ENCODE measurements at places on chromosomes 5 and 9.

DNA sequence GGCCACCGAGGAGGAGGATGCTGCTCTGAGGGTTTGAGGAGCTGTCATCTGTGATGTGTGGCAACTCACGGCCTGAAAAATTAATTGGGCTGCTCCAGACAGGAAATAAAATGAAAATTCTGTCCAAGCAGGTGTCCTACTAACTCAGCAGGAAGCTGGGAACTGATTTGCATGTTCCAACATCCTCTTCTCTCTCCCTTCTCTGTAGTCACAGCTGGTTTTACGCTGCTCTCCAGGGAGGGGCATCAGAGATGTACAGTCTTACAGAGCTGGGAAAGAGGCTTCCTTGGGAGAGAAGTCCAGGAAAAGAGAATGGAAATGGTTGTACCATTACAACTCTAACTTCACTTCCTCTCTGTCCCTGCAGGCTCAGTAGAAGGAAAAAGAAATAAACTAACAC lies 24.2 kb upstream of the SIL1 start:
- DNase-seq: peak; percentile 7

DNA sequence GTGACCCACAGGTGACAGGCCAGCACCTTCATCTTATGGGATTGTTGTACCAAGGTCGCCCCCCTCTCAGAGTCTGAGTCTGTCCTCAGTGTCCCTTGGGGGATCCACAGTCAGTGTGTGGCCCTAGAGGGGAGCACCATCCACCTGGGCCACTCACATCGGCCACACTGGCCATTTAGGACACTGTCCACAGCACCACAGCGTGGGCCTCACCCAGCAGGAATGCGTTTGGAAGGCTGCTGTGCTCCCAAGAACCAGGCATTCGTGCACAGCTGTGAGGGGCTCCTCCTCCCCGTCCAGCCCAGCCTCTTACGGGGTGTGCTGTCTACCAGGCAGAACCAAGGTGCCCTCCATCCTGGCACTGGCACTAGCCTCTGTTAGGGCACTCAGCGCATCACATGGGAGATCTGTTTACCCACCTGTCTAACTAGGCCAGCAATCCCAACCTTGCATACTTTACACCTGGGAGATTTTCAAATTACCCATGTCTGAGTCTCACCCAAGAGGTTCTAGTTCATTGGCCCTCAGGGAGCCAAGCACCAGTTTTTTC lies 24.5 kb upstream of the UBE2QL1 start:
- no peak for DNase-seq

DNA sequence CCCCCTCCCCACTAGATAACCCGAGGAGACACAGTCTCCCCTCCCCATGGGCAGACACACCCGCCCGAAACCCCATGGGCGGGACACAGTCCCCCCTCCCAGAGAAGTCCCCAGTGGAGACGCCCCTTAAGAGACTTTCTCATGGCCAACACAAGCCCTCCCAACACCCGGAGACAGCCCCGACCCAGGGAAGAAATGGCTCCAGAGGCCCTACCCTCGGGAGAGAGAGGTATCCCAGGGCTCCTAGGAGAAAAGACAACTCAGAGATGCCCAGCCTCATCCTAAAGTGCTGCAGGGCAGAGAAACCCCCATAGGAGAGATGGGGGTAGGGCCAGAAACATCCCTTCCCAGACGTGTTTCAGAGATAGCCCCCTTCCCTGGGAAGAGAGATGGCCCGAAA lies 27.4 kb downstream of the PCDH1 start:
- peak; percentile 39 for DNase-seq

DNA sequence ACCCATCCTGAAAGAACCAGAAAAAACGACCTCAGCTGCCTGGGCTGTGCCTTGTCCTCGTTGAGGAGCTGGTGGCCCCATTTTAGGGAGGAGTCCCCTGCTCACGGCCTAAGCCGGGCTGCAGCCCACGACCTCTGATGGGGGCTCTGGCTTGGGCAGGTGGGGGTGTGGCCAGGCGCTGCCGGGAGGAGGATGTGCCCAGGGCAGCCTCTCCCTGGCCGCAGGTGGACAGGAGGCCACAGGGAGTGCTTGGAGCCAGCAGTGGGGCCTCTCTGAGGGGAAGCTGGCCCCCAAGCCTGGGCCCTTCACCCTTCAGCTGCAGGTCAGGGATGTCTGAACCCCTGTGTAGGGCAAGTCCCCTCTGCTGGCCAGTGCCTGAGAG lies 2.5 kb downstream of the DIPK1B start:
- DNase-seq: no peak

DNA sequence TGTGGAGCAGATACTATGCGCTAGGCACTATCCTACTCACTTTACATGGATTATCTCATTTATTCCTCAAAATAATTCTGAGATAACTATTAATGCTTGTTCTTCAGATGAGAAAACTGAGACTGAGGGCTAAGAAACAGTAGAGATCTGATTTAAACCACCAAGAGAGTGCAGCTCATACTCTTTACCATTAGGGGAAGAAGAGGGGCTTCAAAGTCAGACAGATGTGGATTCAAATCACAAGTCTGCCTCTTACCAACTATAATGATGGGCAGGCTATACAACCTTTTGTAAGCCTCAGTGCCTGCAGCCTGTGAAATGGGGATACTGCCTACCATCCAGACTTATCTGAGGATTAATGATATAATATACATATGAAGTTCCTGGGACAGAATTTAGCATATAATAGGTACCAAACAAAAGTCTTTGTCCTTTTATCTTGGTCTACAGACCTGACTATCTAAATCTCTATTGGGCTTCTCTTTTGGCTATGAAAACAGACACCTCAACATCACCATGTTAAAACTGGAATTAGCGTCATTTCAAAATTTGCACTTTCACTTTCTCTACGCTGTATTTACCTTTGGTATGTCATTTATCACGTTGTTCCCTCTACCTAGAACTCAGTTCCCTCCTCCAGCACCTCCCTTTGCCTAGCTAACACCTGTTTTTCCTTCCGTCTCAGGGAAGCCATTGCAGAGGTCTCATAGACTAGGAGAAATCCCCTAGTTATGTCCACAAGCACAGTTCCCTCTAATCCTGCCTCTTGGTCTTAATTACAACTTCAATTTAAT lies 13.8 kb upstream of the TMEM267 start:
- DNase-seq: no peak

GRCh38 chr5:80389580-80389979 lies 18.3 kb upstream of the ZFYVE16 start:
- no peak for DNase-seq

DNA sequence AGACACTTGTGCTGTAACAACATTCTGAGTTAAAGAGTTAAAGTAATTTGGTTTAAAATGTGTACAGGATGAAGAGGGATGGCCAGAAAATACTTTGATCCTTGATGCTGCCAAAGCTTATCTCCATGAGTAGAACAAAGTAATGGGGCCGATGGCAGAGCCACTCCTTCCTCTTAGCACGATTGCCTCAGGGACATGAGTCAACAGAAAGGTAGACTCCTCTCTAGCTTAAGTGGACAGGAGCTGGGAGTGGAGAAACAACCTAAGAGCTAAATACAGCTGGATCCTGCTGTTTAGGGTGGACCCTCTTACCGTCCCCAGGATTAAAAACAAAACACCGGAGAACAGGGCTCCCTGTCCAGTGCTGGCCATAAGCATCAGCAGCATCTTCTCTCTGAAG lies 267.3 kb downstream of the IRX1 start:
- no peak for DNase-seq

DNA sequence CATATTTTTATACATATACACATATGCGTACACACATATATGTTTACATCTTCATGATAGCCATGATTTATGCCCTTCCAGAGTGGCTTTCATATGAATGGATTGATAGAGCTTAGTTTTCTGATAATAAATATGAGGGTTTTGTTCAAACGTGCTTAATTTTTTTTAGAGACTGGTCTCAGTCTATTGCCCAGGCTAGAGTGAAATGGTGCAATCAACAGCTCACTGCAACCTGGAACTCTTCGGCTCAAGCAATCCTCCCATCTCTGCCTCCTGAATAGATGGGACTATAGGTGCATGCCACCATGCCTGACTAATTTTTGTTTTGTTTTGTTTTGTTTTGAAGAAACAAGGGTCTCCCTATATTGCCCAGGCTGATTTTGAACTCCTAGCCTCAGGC lies 48.6 kb upstream of the ZSWIM6 start:
- no peak for DNase-seq

GRCh38 chr5:110401881-110402280 lies 324.6 kb downstream of the TMEM232 start:
- no peak for DNase-seq

- no peak for DNase-seq
Observed at GRCh38 chr5:43236653-43237355, 44.8 kb downstream of the NIM1K start.

- no peak for DNase-seq
Observed at GRCh38 chr5:172775326-172776234, 4.6 kb upstream of the DUSP1 start.

- no peak for DNase-seq
Observed at GRCh38 chr9:4424891-4425290, 65.4 kb upstream of the SLC1A1 start.

DNA sequence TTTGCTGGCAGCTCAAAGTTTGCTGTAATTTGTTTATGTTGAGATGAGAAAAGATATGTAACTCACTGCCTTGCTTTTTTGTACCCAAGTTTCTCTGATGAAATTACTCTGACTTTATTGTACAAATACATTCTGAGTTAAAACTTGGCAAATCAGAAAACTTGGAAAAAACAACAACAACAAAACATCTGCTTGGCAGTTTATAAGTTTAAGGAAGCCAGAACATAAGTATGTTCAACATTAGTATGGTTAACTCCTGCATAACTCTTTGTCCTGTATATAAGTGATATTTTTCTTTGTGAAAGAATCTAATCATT lies 233.1 kb downstream of the MAST4 start:
- DNase-seq: no peak

GRCh38 chr9:5408596-5408995 lies 29.1 kb downstream of the PLGRKT start:
- DNase-seq: no peak

DNA sequence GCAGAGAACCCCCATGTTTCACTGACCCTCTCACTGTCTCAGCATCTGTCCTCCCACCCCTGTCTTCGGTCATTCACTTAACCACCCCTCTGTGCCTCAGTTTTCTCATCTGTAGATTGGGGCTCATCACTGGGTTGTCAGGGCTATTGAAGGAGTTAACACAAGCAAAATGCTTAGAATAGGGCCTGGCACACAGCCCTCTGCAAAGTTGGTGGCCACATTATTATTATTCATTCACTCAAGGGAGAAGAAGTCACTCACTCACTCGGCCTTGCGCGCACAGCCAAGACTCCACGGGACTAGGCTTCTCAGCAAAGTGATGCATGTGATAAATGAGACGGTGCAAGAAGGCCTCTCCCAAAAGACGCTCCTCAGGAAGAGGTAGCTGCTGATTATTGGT lies 8.0 kb downstream of the PDGFRB start:
- no peak for DNase-seq

GRCh38 chr9:136876476-136876875 lies 9.8 kb upstream of the TRAF2 start:
- DNase-seq: no peak

GRCh38 chr5:177494346-177495195 lies 2.8 kb downstream of the PDLIM7 start:
- peak; percentile 82 for DNase-seq

GRCh38 chr9:90457386-90458190 lies 185.0 kb downstream of the DIRAS2 start:
- DNase-seq: no peak

- no peak for DNase-seq
Observed at GRCh38 chr5:132059696-132060500, 557 bp upstream of the IL3 start.

DNA sequence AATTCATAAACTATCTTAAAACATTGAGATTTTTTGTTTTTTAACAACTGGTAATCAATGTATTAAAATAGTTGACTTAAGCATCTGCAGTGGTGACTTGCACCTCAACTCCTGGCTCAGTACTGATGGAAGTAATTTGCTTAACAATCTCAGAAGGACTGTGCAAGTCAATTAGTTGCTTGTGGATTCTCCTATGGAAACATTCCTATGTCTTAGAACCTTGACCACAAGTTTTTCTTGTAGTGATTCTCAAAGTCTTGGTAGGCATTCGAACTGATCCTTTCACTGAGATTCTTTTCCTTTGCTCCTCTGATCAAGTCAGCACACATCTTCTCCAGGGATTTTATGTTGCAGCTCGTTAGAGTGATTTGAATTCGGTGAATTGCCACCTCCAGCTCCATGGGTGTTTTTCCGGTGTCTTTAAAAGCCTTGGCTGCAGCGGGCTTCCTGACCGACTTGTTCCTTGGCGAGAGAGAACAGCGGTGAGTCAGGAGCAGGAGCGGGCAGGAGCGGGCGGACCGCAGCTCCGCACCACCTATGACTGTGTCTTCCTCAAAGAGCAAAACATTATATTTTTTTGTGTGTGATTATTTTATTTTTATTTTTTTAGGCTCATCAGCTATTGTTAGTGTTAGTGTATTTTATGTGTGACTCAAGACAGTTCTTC lies 21.1 kb downstream of the HMGXB3 start:
- no peak for DNase-seq

All from eye (tissue), 1 donor.